ENCODE measurements at places on chromosomes 2 and 18. TPM values are rescaled to one million over a fixed set of nuclear protein-coding genes. Genes with fewer than 3 reads are reported as not detected.

- H3K27ac ChIP-seq, result no peak overlapping the region
- H3K4me1 ChIP-seq, result peaks cover 25% of the 10 kb centered on the region
- no peak for DNase-seq
- no peak overlapping the region for H3K4me3 ChIP-seq
- no peaks in the 10 kb centered on the region for H3K36me3 ChIP-seq
- H3K27me3 ChIP-seq, result no peaks in the 10 kb centered on the region
These were observed 13.0 kb downstream of the SH3BP4 start for GRCh38 chr2:234964631-234965461.

- H3K4me1 ChIP-seq, result no peaks in the 10 kb centered on the region
- no peak overlapping the region for H3K27ac ChIP-seq
- no peaks in the 10 kb centered on the region for H3K27me3 ChIP-seq
- no peaks in the 10 kb centered on the region for H3K36me3 ChIP-seq
These were observed 73.8 kb downstream of the RTP5 start for GRCh38 chr2:241943209-241943850.

DNA sequence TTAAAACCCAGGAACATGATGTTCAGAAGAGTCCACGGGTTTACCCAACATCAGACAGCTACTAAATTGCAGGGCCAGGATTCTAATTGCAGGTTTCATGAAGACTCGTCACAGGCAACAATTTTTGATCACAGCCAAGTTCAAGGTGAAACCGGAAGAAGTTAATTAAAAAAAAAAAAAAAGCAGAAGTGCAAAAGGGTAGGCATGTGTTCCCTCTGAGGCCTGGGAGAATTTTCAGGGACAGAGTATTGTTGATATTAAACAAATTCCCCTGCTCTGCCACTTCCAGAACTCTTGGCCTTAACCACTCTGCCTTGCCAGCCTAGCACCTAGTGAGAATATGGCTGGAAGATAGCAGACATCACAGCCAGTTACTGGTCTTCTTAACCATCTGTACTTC, 99.4 kb upstream of the TRIB2 start:
- no peak overlapping the region for H3K4me3 ChIP-seq
- no peak overlapping the region for H3K27ac ChIP-seq
- no peaks in the 10 kb centered on the region for H3K36me3 ChIP-seq
- H3K27me3 ChIP-seq, result no peaks in the 10 kb centered on the region
- no peaks in the 10 kb centered on the region for H3K4me1 ChIP-seq

Gene IGFBP5
- total RNA-seq, result 21.4 TPM

- no peaks in the 10 kb centered on the region for H3K27me3 ChIP-seq
- no peak overlapping the region for H3K27ac ChIP-seq
- H3K4me1 ChIP-seq, result no peaks in the 10 kb centered on the region
- H3K4me3 ChIP-seq, result no peak overlapping the region
- DNase-seq, result no peak
These were observed 14.8 kb downstream of the KLHL29 start for GRCh38 chr2:23399674-23400261.
